ENCODE measurements at places on chromosomes 6 and 20.

- DNase-seq = peak; percentile 83
Observed at GRCh38 chr6:166950443-166950821, 5.9 kb downstream of the RNASET2 start.

DNA sequence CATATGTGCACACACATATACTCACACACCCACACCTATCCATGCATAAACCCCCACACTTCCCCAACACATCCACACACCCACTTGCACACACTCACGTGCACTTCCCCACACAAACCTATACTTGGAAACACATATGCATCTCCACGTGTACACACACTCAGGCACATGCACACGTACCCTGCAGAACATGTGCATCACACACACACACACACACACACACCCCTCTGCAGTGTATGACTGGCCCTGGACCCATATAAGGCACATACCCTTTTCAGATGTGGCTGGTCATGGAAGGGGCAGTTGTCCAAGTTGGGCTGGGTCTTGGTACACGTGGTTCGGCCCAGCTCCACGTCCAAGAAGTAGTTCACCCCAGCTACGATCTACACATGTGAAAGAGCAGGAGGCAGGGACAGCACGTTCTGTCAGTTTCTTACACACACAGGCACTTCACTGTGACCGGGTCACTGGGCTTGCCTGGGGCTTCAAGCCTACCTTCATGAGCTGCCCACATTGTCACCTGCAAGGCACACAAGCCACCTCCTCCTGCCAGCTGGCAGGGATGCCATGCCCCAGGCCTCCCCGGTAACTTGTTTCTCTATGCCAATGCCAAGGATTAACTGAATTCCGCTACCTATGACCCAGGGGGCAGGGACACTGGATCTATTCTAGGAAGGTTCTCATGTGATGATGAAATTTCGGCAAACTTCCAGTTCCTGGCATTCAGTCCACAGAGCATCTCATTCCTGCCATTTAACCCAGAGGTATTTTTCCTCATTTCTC, 2.6 kb downstream of the CST3 start:
- no peak for DNase-seq

GRCh38 chr20:20562507-20562906, 149.9 kb downstream of the RALGAPA2 start:
- no peak for DNase-seq

DNA sequence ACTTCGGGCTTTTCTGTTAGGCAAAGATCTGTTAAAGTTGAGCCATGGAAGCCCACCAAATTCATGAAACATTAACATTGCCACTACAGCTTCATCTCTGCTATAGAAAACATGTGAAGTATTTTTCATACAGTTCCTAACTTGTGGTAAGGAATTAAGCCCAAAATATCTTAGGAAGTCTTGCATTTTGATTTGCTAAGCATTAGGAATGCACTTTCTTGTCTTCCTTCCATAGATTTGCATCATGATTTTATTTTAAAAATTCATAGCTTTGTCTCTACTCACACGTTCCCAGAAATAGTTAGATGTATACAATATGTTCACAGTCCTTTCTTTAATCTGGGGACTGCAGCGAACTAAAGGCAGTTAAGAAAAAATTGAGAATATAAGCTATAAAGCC, 325.6 kb downstream of the CENPW start:
- no peak for DNase-seq

DNA sequence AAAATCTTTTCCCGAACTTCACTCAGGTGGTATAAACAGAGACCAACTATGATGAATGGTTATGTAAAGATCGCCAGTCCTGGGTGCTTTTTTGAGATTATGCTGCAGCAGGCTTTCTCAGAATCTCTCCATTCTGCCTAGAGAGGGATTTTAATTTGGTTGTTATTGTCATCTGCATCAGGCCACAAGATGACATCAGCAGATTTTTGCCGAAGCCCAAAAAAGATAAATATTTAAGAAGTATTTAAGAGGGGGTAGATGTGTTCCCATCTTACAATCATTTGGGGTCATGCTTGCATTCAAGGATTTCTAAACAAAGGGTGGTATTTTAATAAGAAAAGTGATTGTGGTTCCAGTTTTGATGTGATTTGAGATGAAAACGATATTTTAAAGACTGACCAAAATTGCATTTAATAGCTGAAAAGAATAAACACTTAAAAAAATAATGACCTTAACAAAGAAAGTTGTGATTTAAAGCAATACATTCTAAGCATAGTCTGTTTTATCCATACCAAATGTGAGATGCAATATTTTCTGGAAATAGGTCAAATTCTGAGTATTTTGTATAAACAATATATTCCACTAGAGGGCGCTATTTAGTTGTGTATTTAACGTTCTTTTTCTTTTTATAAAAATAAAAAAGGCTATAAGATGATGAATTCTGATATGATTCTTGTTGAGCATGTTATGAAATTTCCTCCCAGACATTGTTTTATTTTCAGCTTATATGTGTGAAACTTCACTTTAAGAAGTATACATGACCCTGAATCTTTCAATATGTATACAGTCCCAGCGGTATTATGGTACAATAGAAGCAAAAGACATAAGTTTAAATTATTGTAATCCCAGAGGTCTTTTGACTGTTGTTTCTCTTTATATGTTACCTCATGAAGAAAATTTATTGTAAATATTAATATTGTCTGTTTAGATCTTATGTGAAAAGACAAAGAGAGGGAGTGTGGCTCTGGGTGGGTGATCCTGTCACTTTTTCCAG, 51.0 kb upstream of the ZFP64 start:
- no peak for DNase-seq

DNA sequence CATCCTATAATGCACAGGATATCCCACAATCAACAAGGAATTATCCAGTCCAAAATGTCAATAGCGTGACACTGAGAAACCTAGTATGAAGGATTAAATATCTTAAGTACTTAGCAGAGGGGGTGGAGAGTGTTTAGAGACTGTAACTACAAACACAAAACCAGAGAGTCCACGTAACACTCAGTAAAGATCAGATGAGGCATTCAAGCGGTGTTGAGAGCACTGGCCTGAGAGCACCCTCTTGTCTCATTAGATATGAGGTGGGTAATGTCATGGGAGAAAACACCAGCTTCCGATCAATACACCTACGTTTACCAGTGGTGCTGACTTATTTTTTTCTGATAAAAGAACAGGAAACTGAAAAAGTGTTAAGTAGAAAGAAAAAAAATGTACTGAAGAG, 2.3 kb downstream of the FAM184A start:
- DNase-seq = no peak

DNA sequence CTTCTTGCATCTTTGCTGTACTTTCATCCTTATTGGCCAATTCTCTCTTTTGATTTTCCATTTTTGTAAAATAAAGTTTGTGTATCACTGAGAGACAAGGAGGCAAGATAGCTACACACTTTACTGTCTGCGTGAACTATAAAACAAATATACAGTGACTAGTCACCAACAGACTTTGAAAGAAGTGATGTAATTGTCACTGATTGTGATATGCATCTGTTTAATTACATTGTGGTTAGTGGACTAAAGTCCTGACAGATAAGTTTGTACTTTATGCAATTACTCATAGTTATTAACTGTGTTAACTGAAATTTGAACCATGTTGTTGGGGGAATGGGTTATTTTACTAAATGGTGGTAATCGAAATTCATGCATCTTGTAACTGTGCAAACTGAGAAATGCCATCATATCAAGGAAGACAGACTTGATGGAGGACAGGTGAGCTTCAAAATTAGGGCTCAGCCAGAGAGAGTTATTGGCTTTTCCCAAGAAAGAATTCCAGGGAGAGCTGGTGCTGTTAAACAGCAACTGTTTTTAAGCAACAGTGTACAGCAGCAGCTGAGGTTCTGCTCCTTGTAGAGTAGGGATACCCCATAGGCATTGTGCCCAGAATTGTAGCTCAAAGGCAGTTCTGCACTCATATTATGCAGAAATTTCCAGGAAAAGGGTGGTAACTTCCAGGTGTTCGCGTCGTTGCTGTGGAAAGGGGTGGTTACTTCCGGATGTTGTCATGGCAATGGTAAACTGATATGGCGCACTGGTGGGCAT, 62.9 kb downstream of the EFHC1 start:
- no peak for DNase-seq

DNA sequence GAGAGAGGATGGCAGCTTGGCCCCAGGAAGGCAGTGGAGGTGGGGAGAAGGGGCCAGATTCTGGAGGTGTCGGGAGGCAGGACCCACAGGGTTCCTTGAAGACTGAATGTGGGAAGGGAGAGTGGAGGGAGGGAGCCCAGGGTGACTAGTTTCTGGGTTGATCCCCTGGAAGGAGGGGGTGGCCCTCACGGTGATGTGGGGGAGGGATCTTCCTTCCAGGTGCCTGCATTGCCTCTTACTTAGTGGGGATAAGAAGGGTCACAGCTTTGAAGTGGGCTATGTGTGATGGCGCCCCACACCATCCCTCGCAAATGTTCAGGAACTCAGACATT, 26.7 kb downstream of the VSTM2L start:
- no peak for DNase-seq

- no peak for DNase-seq
Observed at GRCh38 chr6:1767481-1768246, 157.9 kb downstream of the FOXC1 start.

DNA sequence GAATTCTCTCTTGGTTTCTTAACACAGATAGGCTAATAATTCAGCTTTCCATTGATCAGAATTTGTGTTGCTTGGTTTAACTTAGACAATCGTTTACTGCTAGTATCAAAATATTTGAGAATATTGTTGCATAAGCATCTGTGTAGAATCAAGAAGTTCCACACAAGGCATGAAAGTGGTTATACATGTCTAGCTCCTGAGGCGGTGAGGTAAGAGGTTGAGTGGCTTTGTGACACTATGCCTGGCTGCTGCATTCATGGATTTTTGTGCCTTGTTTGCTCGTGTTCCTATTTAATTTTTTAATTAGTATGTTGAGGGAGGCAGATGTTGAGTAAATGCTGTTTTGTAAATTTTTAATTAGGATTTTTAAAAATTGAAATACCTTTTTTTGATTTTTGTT, 10.2 kb downstream of the PKIB start:
- no peak for DNase-seq

DNA sequence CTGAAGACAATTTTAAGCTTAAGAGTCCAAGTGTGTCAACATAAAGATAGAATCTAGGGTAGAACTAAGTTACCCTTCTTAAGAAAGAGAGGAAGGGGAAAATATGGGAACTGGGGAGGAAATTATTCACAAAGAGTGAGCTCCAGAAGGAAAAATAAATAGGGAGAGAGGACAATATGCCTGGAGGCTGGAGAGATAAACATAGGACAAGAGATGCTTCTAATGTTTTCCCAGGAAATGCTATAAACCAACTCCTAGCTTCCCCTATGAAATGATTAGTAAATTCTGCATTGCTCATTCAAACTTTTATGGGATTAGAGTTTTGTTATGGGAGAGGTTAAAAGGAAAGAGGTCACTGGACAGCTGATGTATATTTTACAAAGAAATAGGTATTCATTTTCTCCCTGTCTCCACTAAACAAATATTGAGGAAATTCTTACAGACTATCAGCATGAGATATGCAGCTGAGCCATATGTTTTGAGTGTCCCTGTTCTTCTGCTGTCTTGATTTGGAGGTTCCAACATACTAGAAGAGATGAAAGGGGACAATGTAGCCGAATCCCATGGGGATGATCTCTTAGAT, 22.0 kb downstream of the TPD52L1 start:
- DNase-seq = no peak

- no peak for DNase-seq
Observed at GRCh38 chr6:67558985-67559384, 1076.1 kb upstream of the ADGRB3 start.

GRCh38 chr20:62275219-62275618, 27.6 kb upstream of the ADRM1 start:
- no peak for DNase-seq

- no peak for DNase-seq
Observed at GRCh38 chr6:73121421-73121993, 103.8 kb downstream of the KHDC1L start.

- DNase-seq = no peak
Observed at GRCh38 chr6:139905404-139906052, 531.1 kb upstream of the CITED2 start.

DNA sequence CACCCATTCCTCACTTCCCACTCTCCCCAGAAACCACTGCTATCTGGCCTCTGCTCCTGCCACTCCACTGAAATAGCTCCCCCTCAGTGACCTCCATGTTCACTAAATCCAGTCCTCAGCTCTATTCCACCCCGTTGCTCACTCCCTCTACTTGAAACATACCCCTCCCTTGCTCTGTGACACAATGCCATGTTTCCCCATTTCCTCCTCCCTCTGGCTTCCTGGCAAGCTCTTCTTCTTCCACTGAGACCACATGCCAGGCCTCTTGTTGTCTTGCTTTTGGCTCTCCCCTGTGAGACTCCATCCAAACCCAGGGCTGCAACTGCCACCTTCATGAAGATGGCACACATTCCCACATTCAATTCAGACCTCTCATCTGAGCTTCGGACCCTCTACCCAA, 13.9 kb downstream of the TMEM151B start:
- DNase-seq = no peak

GRCh38 chr6:146957181-146958093, 246.8 kb upstream of the STXBP5 start:
- DNase-seq = no peak

- no peak for DNase-seq
Observed at GRCh38 chr20:34015401-34016335, 22.0 kb downstream of the RALY start.

- DNase-seq = no peak
Observed at GRCh38 chr6:26330859-26331217, 34.2 kb upstream of the BTN3A2 start.

GRCh38 chr6:168180548-168181011, 101.6 kb upstream of the FRMD1 start:
- DNase-seq = peak; percentile 37

DNA sequence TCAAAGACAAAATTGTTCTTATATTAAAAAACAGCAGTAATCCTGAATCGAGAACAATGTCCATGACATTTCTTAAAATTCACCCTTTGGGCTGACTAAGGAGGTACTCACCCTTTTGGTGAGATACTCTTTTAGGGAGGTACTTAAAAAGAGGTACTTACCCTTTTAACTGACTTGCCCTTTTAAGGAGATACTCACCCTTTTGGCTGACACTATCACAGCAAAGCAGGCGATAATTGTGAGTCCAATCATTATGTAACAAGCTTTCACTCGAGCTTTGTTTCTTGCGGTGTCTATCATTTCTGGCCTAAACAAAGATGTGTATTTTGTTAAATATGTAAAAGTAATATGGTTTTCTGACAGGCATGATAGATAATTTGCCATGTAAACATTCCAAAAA, 3.7 kb downstream of the FAM162B start:
- no peak for DNase-seq

DNA sequence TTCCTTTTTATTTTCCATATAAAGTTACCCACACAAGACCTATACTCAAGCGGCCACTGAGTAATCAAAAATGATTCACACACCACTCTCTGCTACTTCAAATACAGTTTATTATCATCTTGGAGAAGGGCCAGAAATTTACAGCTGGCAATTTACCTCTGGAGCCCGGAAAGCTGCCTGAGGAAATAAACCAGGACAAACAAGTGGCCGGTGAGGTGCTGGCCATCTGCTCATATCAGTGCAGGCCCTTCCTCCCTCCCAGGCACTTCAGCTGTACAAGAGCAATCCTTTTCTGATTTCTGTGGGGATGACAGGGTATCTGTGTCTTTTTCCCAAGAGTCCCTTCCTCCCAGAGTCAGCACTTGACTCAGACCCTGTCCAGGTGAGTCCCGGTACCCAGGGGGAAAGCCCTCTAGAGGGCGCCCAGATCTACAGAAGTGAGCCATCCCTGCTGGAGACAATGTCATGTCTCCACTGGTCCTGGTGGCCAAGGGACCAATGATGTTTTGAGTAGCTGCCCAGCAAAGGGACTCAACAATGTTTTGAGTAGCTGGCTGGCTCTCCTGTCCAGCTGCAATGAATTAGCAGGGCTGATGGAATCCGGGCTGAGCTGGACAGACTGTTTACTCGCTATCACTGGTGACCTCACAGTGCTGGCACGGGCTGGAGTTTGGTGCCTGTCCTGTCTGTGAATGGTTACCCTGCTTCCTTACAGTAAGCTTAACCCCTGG, 23.6 kb downstream of the LRP11 start:
- no peak for DNase-seq
